ENCODE measurements at places on chromosomes 16 and 17.
A peak's percentile ranks its signal among the peaks of the same experiment; 100 is the strongest.

DNA sequence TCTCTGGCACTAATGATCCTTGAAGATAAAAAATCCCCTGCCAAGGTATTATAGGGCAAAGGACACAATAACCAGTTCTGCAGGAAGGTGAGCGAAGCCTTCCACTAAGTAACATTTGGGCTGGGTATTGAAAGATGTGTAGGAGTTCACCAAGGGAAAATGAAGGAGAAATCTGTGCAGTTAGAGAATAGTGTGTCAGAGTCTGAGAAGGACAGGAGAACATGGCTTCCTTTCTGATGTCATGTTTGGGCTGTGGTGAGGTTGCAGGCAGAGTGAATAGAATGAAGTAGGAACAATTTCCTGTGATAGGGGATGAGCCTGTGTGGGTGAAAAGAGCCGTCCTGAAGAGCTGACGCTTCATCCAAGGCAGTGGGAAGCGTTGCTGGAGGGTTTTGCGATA lies 24.1 kb upstream of the CIITA start:
- no peak for DNase-seq
- H3K27me3 ChIP-seq: no peaks in the 10 kb centered on the region
- H3K36me3 ChIP-seq: no peaks in the 10 kb centered on the region
- H3K4me3 ChIP-seq: no peak overlapping the region
- H3K27ac ChIP-seq: no peak overlapping the region
- H3K4me1 ChIP-seq: no peaks in the 10 kb centered on the region

DNA sequence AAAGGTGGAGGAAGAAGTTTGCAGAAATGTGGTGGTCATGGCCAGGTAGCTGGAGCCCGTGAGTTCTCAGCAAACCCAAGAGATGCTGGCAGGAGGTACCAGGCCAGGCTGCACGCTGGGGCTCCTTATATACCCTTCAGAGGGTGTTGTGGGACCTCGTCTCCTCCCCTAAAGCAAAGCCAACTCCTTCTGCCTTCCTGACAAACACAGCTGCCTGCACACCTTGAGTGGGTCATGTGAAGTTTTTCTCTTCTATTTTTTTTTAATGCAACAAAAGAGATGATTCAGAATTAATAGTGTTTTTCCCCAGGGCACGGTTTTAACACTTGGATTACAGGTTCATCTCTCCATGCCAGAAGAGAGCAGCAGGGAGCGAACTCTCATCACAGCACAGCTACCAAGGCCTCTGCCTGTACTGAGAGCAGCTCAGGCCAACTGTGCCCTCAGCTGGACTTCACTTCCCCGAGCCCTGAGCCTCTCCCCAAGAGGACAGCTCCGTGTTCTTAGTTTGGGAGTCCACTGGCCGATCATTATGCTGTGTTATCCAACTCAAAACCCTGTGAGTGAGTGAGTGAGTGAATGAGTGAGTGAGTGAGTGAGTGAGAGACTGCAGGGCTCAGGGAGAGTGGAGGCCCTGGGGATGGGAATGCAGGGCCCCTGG lies at the start of gene KRT15:
KRT15 (minus strand) TSS at position 102 of the 661 bp plus-strand sequence; CDS start at position 39, 63 bp downstream.
- peaks cover 15% of the 10 kb centered on the region for H3K4me1 ChIP-seq
- H3K27ac ChIP-seq: no peak within 1 kb of the TSS
- H3K27me3 ChIP-seq: no peaks in the 10 kb centered on the region
- no peak for DNase-seq
- no peak within 1 kb of the TSS for H3K4me3 ChIP-seq
- no peaks in the 10 kb centered on the region for H3K36me3 ChIP-seq

DNA sequence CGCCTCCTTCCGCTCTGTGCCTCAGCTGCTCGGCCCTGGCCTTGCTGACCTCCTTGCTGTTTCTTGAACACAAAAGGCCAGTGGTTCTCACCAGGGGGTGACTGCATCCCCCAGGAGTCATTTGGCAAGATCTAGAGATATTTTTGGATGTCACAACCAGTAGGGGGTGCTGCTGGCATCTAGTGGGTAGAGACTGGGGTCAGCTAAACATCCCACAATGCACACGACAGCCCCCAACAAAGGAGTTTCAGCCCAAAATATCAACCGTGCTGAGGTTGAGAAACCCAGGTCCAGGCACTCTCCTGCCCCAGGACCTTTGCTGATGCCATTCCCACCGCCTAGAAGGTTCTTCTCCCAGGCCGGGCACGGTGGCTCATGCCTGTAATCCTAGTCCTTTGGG lies 39.7 kb downstream of the ABCC6 start:
- DNase-seq: no peak
- H3K27ac ChIP-seq: no peak overlapping the region
- no peak overlapping the region for H3K4me3 ChIP-seq

- H3K27ac ChIP-seq: no peak overlapping the region
- H3K4me3 ChIP-seq: no peak overlapping the region
- H3K4me1 ChIP-seq: no peaks in the 10 kb centered on the region
- H3K36me3 ChIP-seq: no peaks in the 10 kb centered on the region
These were observed 92.1 kb downstream of the RAP1GAP2 start for GRCh38 chr17:2888326-2888725.

GRCh38 chr16:48481772-48482171 lies 96.6 kb upstream of the SIAH1 start:
- no peak for DNase-seq
- no peak overlapping the region for H3K27ac ChIP-seq
- H3K27me3 ChIP-seq: no peaks in the 10 kb centered on the region
- H3K36me3 ChIP-seq: no peaks in the 10 kb centered on the region

DNA sequence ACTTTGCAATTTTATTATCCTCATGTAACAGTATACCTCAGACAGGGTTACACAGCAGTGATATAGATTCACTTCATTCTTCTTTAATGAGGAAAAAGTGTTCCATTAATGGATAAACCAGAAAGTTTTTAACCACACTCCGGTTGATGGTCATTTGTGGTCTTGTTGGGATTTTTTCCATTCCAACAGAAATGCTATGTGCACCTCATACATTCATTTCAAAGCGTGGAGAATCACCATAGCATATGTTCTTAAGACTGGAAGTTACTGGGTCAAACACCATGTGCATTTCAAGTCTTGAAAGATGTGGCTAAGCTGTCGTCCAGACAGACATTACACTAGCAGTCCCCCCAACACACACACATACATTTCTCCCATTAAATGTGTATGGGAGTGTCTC lies 245.8 kb upstream of the CDH5 start:
- no peaks in the 10 kb centered on the region for H3K4me1 ChIP-seq
- DNase-seq: no peak
- no peak overlapping the region for H3K4me3 ChIP-seq
- H3K27ac ChIP-seq: no peak overlapping the region

GRCh38 chr16:5791011-5791657 lies 693.5 kb upstream of the EEF2KMT start:
- H3K36me3 ChIP-seq: no peaks in the 10 kb centered on the region
- H3K4me3 ChIP-seq: no peak overlapping the region
- DNase-seq: no peak
- H3K27me3 ChIP-seq: no peaks in the 10 kb centered on the region

DNA sequence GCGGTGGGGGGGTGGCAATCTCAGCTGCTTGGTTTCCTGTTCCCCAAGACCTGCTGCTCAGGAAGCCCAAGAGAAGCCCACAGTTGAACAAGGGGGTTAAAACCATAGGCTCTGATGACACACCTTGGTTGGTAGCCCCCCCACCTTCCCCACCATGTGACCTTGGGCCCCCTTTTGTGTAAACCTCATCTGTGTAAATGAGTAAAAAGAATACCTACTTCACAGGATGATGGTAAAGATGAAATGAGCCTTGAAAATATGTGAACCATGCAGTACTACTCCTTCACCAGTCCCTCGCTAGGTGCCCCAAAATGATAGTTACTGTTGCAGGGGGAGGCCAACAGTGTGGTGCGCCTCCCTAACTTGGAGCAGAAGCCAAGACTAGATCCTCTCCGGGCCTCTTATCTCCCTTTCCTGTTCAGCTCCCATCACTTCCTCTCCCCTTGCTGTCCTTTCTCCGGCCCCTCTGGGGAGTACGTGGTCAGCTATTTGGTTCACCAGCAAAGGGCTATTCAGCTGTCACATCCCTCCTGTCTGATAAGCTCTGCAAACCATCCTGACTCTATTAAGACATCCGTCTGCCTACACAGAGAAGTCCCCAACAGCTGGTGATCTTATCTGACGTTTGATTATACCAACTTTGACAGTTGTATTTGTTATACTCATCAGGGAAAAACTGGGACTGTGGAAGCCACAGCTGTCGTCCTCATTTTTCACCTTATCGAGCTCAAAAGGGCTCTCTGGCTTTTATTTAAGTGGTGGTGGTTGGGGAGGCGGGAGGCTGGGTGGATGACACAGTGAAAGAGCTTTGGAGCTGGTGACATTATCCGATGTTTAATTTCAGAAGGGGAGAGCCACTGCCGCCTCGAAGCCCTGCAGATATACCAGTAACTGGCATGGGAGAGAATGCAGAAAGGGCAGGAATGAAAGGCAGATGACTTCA lies 19.9 kb downstream of the DCAKD start:
- H3K4me3 ChIP-seq: no peak overlapping the region
- H3K4me1 ChIP-seq: peaks cover 8% of the 10 kb centered on the region
- no peak overlapping the region for H3K27ac ChIP-seq
- peaks cover 84% of the 10 kb centered on the region for H3K36me3 ChIP-seq
- no peaks in the 10 kb centered on the region for H3K27me3 ChIP-seq
- no peak for DNase-seq

DNA sequence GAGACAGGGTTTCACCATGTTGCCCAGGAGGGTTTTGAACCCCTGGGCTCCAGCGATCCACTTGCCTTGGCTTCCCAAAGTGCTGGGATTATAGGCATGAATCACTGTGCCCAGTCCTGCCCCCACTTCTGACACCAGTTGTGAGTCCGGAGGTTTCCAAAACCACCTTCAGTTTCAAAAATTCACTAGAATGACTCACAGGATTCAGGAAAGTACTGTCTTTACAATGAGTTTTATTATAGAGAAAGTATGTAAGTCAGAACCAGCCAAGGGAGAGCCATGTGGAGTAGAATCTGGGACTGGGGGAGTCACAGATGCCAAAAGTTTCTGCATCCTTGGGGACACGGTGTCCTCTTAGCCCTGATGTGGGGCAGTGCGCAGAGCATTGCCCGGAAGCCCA lies 55.1 kb downstream of the PLD6 start:
- H3K4me3 ChIP-seq: no peak overlapping the region
- no peak overlapping the region for H3K27ac ChIP-seq
- no peaks in the 10 kb centered on the region for H3K27me3 ChIP-seq
- H3K4me1 ChIP-seq: peaks cover 24% of the 10 kb centered on the region
- peaks cover 80% of the 10 kb centered on the region for H3K36me3 ChIP-seq

GRCh38 chr17:62967205-62967529 lies 1.1 kb downstream of the TANC2 start:
- peak overlapping the region; percentile 75 for H3K27ac ChIP-seq
- H3K4me1 ChIP-seq: peaks cover 8% of the 10 kb centered on the region
- no peak for DNase-seq

GRCh38 chr17:56206351-56206750 lies 53.1 kb downstream of the ANKFN1 start:
- H3K27me3 ChIP-seq: no peaks in the 10 kb centered on the region
- no peak for DNase-seq
- no peak overlapping the region for H3K27ac ChIP-seq
- no peaks in the 10 kb centered on the region for H3K4me1 ChIP-seq
- H3K4me3 ChIP-seq: no peak overlapping the region

DNA sequence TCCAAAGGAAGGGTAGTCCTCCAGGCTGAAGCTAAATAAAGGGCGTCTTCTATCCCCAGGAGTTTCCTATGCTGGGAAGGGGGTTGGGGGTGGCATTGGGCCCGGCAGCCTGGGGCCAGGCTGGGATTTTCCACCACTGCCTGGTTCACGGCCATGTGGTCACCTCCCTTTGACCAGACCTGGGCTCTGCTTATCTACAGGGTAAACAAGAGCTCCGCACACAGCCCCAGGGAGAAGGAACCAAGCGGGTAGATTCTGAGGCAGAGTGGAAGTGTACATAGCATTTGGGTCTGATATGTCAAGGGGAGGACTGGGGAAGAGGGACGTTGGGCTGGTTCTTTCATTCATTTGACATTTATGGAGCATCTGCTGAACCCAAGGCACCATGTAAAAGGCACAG lies 27.2 kb upstream of the TMEM220 start:
- H3K27me3 ChIP-seq: peaks cover 2% of the 10 kb centered on the region
- no peak overlapping the region for H3K27ac ChIP-seq
- peaks cover 14% of the 10 kb centered on the region for H3K4me1 ChIP-seq
- no peak overlapping the region for H3K4me3 ChIP-seq
- DNase-seq: no peak

GRCh38 chr17:70878879-70879278 lies 709.5 kb downstream of the KCNJ2 start:
- DNase-seq: no peak
- no peak overlapping the region for H3K4me3 ChIP-seq
- H3K27me3 ChIP-seq: no peaks in the 10 kb centered on the region
- no peaks in the 10 kb centered on the region for H3K4me1 ChIP-seq
- H3K27ac ChIP-seq: no peak overlapping the region

DNA sequence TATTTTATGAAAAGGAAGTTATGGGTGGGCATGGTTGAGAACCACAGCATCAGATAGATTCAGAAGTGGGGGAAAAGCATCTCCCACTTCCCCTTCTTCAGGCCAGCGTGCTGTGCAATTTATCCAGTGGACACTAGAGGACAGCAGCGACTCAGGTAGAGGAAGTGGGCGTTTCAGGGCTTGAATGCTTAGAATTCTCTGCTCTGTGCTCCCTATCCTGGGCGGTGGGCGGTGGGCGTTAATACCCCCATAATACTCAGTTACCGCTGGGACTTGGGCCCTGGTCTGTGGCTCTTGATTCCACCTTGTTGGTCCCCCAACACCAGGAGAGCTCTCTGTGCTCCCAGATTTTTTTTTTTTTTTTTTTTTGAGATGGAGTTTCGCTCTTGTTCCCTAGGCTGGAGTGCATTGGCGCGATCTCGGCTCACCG lies 3.7 kb upstream of the LYZL6 start:
- no peak overlapping the region for H3K27ac ChIP-seq
- no peak overlapping the region for H3K4me3 ChIP-seq
- peak; percentile 70 for DNase-seq
- no peaks in the 10 kb centered on the region for H3K4me1 ChIP-seq
- no peaks in the 10 kb centered on the region for H3K36me3 ChIP-seq
- no peaks in the 10 kb centered on the region for H3K27me3 ChIP-seq

DNA sequence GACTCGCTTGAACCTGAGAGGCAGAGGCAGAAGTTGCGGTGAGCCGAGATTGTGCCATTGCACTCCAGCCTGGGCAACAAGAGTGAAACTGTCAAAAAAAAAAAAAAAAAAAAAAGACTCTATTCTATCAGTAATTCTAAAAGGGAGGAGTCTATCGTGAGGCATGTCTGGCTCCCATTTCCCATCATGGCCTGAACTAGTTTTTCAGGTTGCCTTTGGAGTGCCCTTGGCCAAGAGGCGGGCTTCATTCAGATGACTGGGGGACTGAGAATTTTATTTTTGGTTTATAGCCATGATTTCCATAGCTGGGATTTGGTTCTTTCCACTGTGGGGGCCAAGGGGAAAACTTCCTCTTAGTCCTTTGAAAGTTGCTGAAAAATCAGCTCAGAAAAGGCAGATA lies 3.5 kb upstream of the SNX29 start:
- H3K4me1 ChIP-seq: peaks cover 21% of the 10 kb centered on the region
- no peaks in the 10 kb centered on the region for H3K27me3 ChIP-seq
- H3K4me3 ChIP-seq: no peak overlapping the region
- no peak for DNase-seq
- no peaks in the 10 kb centered on the region for H3K36me3 ChIP-seq

DNA sequence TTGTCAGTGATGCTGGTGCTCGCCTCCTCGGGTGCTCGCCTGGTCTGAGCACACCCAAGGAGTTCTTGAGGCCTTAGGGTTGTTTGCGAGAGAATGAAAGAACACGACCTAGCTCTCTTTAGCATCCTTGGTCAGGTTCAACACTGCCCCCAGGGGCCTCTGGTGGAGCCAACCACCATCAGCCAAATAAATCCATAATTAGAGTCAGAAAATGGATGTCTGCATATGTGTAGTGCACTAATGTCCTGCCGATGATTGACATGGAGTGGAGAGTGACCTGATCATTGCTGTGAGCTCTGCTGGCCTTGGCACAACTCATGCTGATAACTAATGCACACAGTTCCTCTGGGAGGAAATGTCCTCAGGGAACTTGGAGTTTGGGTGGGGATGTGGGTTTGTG lies 8.2 kb upstream of the STH start:
- no peak overlapping the region for H3K4me3 ChIP-seq
- H3K27ac ChIP-seq: no peak overlapping the region
- no peak for DNase-seq
- H3K36me3 ChIP-seq: peaks cover 79% of the 10 kb centered on the region
